ENCODE measurements at places on chromosomes 6 and 20.

GRCh38 chr6:21384216-21384615 lies 209.3 kb upstream of the SOX4 start:
- no peak for DNase-seq

DNA sequence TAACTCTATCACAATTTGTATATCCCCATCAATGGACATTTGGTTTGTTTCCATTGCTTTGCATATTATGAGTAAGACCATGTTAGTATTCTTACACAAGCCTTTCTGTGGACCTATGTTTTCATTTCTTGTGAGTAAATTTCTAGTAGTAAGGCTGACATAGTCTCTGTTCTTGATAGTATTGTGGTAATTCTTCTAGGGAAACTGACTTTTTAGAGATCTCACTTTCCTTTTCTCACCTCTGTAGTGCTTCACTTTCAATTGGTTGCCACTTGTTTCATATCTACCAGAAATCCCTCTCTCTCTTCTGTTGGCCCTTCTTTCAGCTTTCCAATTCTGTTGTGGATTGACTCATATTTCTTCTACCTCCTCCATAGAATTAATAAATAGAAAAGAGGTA lies 8.5 kb downstream of the ISM1 start:
- no peak for DNase-seq

GRCh38 chr6:46452312-46452917 lies 38.8 kb downstream of the RCAN2 start:
- DNase-seq: no peak

DNA sequence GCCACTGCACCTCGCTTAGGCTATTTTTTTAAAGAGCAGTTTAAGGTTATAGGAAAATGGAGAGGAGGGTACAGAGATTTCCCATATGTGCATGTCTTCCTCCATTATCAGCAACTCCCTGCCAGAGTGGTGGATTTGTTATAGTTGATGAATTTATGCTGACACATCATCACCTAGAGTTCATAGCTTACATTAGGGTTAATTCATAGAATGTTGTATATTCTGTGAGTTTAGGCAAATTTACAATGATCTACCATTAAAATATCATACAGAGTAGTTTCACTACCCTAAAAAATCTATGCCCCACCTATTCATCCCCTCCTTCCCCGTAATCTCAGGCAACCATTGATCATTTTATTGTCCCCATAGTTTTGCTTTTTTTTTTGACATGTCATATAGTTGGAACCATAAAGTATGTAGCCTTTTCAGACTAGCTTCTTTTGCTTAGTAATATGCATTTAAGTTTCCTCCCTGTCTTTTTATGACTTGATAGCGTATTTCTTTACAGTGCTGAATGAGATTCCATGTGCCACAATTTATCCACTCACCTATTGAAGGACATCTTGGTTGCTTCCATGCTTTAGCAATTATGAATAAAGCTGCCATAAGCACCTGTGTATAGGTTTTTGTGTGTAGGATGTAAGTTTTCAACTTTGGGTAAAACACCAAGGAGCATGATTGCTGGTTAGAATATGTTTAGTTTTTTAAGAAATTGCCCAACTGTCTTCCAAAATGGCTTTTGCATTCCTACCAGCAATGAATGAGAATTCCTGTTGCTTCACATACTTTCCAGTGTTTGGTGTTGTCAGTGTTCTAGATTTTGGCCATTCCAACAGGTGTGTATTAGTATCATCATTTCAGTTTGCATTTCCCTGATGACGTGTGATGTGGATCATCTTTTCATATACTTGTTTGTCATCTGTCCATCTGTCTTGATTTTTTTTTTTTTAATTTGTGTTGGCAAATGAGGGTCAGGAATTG lies 60.2 kb downstream of the NCOA3 start:
- no peak for DNase-seq

GRCh38 chr6:16713597-16713996 lies 47.7 kb downstream of the ATXN1 start:
- DNase-seq: no peak
